ENCODE measurements at places on chromosomes 5 and 9.

DNA sequence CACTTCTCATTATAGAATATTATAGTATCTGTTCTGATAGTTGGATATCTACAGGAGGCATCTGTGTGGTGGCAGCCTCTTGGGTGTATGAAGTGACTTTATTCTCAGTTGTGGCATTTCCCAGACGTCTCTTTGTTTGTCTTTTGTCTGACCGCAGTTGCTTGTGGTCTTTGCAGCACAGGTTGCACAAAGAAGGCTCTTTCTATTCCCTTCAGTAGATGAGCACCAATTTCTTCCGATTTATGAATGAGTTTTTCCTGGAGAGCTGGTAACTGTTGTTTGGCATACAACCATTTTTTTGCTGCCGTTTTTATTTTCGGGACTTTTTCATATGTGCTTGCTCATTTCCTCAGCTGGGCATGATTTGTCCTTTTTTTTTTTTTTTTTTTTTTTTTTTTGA, 56.4 kb upstream of the MYO10 start:
- no peak for DNase-seq

DNA sequence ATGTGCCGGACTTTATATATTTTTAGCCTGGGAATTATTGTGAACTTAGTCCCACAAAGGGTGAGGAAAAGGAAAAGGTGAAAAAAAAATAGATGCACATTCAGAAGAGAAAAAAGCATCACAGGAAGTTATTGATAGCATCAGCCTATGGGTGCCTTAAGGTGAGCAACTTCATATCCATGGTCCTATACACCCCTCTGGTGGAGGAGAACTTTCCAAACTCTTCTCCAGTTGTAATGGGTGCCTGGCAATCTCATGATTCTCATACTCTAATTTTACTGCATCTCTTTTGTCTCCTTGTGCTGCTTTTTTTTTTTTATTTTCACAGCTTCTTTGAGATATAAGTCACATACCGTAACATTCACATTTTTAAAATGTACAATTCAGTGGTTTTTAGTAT, 107.4 kb downstream of the JAKMIP2 start:
- no peak for DNase-seq

DNA sequence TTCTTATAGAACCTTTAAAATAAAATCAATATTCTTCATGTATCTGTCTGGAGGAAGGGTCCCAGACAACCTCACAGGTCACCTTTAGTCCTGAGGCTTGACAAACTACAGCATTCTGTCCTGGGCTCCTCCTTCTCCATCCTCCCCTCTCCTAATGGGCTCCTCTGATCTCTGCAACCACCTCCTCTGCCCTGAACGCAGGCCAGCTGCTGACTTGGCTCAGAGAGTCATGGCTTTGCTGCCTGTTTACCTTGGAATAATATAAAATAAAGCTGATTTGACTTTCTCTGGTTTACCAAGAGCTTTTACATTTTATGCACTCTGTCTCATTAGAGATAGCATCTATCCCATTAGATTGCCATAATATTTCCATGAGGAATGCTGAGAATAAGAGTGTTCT, 159.4 kb downstream of the SEMA6A start:
- DNase-seq, result no peak

- no peak for DNase-seq
These were observed 11.9 kb downstream of the CMBL start for GRCh38 chr5:10295619-10296326.

GRCh38 chr9:99807956-99808355, 13.7 kb upstream of the NR4A3 start:
- no peak for DNase-seq

- no peak for DNase-seq
These were observed 21.0 kb downstream of the CAMSAP1 start for GRCh38 chr9:135886147-135886981.

DNA sequence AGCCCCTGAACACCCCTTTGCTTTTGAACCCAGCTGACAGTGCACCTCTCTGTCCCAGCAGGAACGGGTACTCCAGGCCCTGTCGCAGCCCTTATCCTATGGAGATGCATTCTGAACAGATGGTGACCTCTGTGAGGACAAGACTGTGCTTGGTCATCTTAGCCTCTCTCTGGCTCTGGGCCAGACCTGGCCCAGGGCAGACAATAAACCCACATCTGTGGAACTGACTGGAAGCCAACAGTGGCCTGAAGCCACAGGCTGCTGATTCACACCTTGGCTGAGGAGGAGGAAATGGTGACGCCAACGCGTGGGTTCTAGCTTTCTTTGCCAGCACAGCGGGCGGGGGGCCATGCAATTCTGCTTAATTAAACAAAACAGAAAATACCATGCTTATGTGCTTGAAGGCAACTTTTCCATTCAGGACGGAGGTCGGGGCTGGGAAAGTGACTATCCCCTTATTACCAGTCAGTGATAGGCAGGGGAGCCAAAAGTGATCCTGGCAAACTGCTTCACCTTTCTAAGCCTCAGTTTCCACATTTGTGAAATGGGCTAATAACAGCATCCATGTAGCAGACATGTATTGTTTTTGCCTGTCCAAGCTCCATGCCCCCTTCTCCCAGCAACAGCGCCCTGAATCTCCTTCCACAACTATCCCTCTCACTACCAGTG, 10.8 kb downstream of the SH3PXD2B start:
- DNase-seq, result peak; percentile 14

DNA sequence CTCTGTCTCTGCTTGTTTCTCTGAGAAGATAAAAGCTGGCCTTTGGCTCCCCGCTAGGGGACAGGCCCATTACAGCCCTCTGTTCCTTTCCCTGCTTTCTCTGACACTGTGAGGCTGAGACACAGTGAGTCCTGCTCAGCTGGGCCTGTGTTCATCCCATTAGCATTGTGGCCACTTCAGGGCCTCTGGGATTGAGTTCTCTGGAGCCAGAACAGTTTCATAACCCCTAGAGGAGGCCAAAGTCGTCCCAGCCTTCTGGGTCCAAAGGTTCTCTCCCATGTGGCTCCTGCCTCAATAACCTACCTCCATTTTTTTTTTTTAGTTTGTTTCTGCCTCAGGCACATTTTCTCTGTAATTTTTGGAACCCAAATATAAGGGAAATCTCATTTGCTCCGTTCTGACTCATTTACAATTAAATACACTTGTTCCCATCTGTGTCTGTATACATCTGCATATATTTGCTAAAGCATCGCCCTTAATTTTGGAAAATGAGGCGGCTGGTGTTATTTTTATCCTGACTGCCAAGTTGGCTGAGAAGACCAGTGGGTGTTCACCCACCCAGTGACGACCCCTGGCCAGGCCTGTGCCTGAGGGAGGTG, 27.3 kb upstream of the CTNNA1 start:
- no peak for DNase-seq

- no peak for DNase-seq
These were observed 40.6 kb upstream of the CHD1 start for GRCh38 chr5:98969400-98969799.

- DNase-seq, result no peak
These were observed 116.4 kb downstream of the TTLL11 start for GRCh38 chr9:121976751-121977150.

GRCh38 chr5:136090319-136090718, 42.3 kb upstream of the SMAD5 start:
- DNase-seq, result no peak

GRCh38 chr9:126450668-126451205, 124.1 kb downstream of the MVB12B start:
- DNase-seq, result no peak

- DNase-seq, result no peak
These were observed 459.6 kb downstream of the PRELID2 start for GRCh38 chr5:145375521-145375920.

DNA sequence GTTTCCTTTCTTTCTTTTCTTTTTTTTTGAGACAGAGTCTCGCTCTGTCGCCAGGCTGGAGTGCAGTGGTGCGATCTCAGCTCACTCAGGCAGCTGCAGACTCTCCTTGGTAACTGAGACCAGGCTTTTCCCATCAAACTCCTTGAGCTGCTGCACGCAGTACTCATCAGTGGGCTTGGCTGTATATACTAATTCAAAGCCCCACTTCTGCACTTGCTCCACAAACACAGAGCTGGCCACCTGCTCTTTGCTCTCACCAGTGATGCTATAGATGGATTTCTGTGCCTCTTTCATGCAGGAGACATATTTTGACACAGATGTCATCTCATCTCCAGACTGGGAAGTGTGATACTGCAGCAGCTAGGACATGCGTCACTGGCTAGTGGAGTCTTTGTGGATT, 252.7 kb downstream of the AP3B1 start:
- DNase-seq, result no peak

DNA sequence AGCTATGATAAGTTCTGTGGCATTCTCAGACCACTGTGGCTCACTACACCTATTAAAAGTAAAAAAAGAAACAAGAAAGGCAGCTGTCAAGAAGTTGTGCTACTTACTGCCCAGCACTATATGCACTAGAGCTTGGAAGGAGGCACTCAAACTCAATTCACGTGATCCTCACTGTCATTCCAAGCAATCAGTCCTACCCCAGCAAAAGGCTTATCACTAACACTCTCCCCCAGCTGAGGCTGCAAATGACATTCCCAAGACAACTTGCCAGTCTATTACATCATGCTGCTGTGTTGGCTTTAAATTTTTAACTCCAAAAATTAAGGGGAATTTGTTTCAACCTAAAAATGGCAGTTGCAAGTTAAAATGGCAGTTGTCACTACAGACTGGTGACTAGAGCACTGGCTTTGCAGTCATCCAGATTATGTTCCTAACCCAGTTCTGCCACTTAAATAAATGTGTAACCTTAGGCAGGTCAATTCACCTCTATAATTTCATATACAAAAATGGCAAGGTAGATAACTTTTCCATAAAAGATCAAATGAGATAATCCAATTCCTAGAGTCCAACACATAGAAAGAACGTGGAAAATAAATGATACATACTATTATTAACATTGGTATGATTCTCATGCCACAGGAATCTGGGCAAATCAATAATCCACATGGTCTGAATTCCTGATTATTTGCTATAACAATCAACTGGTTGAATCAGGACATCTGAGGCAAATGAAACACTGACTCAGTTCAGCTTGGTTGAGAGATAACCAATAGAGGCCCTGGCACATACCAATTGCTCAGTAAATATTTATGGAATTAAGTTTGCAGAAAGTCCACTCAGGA, 52.4 kb downstream of the FBXW11 start:
- no peak for DNase-seq

- DNase-seq, result no peak
These were observed 3.5 kb upstream of the SPINK5 start for GRCh38 chr5:148060309-148060708.

DNA sequence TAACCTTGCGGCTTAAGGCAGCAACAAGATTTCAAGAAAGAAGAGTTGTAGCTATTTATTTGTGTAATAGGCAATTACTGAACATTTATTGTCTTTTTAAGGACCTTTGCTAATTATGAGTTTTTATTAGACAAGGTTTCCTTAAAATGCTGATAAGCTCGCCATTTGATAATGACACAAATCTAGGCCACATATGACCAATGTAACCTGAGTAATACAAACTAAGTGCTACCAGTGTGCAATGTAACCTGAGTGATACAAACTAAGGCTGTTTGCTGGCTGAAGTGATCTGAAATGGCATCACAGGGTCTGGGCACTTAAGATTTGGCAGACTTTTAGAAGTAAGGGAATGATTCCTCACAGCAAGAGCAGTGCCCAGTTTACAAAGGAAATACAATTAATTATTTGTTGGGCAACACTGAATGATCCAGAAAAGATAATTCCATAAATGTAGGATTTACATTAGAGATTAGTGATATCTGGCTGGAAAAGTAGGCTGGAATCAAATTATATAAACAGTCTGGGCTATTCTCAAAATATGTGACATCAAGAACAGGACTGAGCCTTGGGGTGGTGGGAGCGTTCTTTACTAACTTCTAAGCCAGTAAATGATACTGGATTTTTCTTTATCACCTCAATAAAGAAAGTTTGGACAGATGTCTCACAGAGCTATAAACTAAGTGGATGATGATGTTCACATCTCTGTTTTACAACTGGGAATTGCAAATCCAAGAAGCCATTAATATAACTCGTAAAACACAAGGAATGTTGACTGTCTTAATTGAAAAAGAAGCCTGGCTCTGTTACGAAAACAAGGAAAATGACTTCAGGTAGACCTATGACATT, 54.8 kb downstream of the MRPS27 start:
- DNase-seq, result no peak

GRCh38 chr5:130365956-130366355, 461.7 kb downstream of the CHSY3 start:
- no peak for DNase-seq

Data from stimulated activated CD8-positive, alpha-beta memory T cell treated with anti-CD3 and anti-CD28 coated beads, Interleukin-15, amount 100 ng/mL, for 4 hours (primary cell).